ENCODE measurements at places on chromosomes 5 and 9.

DNA sequence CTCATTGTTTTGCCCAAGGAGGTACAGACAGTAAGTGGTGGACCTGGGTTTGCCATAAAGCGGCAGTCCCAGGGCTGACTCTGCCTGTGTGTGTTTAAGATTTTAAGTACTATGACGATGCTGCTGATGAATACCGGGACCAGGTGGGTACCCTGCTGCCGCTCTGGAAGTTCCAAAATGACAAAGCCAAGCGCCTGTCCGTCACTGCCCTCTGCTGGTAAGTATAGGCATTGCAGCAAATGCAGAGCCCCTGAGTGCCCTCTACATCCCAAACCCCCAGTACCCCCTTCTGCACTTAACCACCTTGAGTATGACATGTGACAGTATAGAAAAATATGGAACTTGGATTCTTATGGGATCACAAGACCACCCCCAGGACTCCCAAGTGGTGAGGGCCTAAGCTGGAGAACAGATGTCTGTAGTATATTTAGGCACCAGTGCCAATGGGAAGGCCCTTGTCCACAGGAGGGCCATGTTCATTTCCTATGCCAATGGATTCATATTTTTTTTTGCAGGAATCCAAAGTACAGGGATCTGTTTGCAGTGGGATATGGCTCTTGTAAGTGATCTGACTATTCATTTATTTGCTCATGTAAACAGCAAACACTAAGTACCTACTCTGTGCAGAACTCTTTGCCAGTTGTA is 22.0 kb downstream of the ENHO start:
- peak; percentile 71 for DNase-seq

- no peak for DNase-seq
Measured at GRCh38 chr5:126002222-126002897, 420.8 kb upstream of the GRAMD2B start.

GRCh38 chr5:17828681-17829080 is 194.4 kb downstream of the TAF11L14 start:
- no peak for DNase-seq

GRCh38 chr9:121281614-121282276 is 13.8 kb downstream of the GSN start:
- no peak for DNase-seq

DNA sequence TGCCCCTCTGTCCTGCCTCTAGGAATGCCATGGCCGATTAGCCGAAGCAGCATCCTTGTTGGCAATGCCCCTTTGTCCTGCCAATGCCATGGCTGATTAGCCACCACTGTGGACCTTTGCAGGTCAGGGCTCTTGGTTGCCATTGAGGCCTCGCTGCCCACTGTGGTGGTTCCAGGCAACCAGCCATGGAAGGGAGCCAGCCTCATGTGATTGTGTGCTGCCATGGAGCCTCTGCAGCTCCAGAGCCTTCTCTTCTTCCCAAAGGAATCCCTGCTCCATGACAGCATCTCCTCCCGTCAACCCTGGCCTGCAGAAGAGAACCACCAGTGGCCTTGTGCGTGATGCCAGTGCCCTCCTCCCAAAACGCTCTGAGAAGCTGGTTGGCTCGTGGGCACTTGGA is 187.0 kb downstream of the CACNA1B start:
- no peak for DNase-seq

GRCh38 chr9:110069326-110070248 is 138.4 kb downstream of the C9orf152 start:
- no peak for DNase-seq

DNA sequence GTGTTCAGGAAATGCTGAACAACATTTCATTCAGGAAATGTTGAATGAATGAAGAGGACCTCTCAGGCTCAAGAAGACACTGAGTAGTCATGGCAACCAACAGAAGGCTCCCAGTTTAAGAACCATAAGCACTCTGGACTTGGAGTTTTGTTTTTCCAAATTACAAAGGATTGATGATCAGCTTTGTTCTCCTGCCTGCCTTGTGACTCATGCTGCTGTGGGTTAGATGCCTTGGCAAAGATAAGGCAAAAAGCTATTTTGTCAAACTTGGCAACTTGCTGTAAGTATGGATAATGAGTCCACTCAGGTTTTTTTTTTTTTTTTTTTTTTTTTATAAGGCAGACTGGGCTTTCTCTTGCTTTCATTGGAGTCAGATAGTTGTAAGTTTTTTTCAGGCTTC is 365.0 kb downstream of the TMEM232 start:
- DNase-seq, result no peak

GRCh38 chr5:68396722-68397121 is 181.2 kb downstream of the PIK3R1 start:
- DNase-seq, result no peak

DNA sequence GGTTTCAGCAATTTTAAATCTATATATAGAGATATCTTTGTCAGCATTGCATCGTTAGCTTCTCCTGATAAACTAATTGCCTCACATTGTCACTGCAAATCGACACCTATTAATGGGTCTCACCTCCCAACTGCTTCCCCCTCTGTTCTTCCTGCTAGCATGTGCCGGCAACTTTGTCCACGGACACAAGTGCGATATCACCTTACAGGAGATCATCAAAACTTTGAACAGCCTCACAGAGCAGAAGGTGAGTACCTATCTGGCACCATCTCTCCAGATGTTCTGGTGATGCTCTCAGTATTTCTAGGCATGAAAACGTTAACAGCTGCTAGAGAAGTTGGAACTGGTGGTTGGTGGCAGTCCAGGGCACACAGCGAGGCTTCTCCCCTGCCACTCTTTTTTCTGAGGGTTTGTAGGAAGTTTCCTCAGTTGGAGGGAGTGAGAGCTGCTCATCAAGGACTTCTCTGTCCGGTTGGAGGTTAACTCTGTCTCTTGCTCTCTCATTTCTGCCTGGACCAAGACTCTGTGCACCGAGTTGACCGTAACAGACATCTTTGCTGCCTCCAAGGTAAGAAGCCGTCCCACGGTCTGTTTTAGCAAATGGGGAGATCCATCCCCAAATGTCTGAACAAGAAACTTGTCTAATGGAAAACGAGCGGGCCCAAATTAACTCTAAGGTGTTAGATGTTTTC is at the start of gene IL4:
IL4 (plus strand) TSS at position 51 of the 692 bp plus-strand sequence; CDS start at position 113, 62 bp downstream.
- no peak for DNase-seq

DNA sequence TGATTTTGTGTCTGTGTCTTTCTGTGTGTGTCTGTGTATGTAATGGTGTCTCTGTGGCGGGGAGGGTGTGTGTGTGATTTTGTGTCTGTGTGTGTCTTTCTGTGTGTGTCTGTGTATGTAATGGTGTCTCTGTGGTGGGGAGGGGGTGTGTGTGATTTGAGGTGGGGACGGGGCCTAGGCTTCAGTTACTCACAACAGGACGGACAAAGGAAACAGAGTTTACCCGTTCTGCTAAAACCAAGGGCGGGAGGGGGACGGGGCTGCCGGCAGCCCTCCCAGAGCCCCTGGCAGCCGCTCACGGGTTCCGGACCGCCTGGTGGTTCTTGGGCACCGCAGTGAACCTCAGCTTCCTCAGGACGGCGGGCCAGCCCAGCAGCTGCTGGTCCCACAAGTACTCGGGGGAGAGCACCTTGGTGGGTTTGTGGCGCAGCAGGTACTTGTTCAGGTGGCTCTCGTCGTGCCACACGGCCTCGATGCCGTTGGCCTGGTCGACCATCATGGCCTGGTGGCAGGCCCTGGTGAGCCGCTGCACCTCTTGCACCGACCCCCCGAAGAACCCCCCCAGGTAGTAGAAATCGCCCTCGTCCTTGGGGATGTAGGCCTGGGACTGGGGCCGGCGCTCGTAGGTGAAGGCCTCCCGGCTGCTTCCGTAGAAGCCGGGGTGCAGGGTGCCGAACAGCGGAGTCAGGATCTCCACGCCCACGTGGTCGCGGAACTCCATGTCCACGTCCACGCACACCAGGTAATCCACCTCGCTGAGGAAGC is 19.4 kb downstream of the ABO start:
- DNase-seq, result no peak

- no peak for DNase-seq
Measured at GRCh38 chr5:180786531-180787398, 15.8 kb downstream of the MGAT1 start.

GRCh38 chr5:160950311-160950710 is 98.3 kb upstream of the ATP10B start:
- no peak for DNase-seq

DNA sequence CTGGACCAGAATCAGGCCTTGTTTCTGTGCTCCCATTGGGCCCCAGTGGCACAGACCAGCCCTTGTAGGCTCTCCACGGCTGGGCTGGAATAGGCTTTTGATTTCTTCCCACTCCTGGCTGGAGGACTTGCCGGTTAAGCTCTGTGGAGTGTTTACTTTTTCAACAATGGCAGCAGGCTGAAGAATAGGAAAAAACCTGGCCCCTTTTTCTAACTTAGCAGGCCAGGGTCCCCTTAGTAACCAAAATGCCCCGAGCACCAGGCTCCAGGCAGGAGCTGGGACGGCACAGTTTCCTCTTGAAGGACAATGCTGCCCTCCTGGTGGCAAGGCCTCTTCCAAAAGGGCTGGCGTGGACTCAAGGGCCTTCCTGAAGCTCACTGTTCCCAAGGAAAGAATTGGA is 230.3 kb downstream of the CRB2 start:
- no peak for DNase-seq

- DNase-seq, result no peak
Measured at GRCh38 chr5:33328818-33329217, 111.9 kb upstream of the TARS1 start.

- DNase-seq, result no peak
Measured at GRCh38 chr5:89850513-89850865, 559.1 kb downstream of the CETN3 start.

- DNase-seq, result no peak
Measured at GRCh38 chr5:168346417-168346816, 55.0 kb downstream of the WWC1 start.

GRCh38 chr5:125336401-125336800 is 590.0 kb upstream of the ZNF608 start:
- no peak for DNase-seq

DNA sequence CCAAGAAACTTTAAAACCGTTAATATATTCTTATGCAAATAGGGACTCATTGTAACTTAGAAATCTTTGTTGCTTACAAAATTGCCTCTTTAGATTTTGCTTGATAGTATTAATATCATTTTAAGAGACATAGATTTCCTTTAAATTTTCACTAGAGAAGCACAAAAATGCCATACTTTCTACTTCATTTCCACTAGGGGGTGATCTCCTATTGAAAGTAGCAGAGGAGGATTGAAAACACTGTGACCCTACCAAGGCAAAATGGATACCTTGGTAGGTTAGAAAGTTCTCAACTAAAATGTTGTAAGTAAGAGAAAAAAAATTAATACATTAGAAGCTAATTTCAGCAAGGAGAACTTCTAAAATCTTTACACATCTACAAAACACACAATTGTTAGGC is 204.9 kb downstream of the CHSY3 start:
- no peak for DNase-seq

DNA sequence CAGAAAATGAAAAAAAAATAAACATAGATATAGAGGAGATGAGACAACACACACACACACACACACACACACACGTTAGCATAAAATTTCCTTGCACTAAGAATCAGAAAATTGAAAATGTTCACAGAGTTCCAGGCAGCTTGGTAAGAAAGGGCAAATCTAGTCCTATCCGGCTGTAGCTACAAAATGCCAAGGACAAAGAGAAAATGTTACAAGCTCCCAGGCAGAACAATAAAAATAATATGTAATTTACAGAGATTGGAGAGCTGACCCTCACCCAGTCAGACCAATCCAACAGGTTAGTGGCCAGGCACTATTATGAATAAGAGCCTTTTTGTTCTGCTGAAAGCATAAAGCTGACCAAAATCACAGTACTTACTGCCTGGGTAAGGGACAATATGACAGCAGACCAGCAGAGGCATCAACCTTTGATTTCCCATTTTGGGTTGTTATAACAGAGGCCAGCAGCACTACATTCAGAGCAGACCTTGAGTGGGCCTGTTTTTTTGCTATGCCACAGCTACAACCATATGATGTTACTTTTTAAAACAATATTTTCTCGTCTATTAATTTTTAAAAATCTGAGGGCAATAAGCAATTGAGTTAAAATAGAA is 892.6 kb downstream of the TAF11L14 start:
- DNase-seq, result no peak

GRCh38 chr5:63408984-63409383 is 553.3 kb downstream of the HTR1A start:
- no peak for DNase-seq

DNA sequence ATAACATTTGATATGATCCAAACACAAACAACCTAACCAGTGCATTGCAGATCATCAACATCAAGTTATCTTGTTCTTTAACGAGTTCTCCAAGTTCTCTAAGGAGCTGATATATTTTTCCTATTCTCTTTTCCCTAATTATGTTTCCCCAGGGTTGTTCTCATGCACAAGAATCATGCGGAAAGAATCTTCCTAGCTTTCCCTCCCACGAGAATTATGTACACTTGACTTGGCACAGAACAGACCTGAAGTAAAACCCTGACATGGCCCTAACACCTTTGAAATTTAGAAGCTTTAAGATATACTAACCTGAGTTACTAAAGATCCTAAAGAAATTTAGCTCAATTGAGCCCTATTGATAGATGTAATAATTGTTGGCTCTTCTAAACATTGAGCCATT is 110.7 kb upstream of the FST start:
- no peak for DNase-seq

- no peak for DNase-seq
Measured at GRCh38 chr9:114315723-114316363, 7.1 kb upstream of the ORM1 start.

DNA sequence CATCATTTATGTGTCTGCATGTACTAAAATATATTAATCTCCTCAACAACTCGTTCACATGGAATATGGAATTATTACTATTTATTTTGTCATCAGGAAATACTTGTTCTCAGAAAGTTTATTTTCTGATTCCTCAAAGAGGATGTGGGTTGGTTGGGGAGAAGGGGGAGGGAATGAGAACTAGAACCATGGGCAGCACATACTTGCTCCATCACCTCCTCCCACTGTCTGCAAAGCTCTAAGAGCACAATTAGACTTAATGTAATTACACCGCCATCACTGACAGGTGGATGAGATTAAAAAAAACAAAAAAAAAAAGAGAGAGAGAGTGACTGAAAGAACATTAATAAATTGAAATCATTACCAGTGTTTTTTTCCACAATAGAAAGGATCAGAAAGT is 98.2 kb downstream of the OXCT1 start:
- no peak for DNase-seq

GRCh38 chr5:6674886-6675285 is 38.3 kb upstream of the TENT4A start:
- DNase-seq, result no peak

- DNase-seq, result no peak
Measured at GRCh38 chr9:129285382-129285781, 107.3 kb upstream of the IER5L start.

DNA sequence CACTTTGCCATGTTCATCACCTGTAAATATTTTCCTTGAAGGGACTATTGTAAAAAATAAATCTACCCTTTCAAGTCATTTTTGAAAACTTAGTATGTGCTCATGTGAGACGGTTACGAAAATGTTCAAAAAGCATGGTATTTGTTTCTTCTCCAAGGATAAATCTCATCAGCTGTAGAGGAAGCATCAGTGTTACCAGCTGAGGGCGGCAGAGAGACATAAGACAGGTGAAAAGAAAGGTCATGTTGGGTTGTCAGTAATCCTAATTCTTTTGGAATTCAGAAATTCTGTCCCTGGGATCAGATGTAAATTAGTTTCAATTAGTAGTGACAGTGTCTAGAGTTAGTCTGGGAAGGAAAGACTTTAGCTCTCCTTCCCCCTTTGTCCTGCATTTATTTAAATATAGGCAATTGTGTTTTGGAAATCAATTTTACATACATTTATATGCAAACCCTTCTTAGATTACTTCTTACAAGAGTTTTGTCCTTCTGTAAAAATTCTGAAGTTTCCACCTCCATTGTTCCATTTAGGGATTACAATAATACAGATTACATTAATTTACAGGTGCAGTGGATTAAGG is 791.9 kb upstream of the CDH6 start:
- no peak for DNase-seq

GRCh38 chr5:139458580-139459407 is 3.7 kb downstream of the ECSCR start:
- peak; percentile 69 for DNase-seq

Measured in stimulated activated CD4-positive, alpha-beta T cell treated with anti-CD3 and anti-CD28 coated beads, TNF-alpha, amount 100 ng/mL, for 48 hours (primary cell).